Body of pancreas (tissue), 4 donors: ENCODE measurements at places on chromosomes 16 and 17. TPM values are rescaled to one million over a fixed set of nuclear protein-coding genes. Genes with fewer than 3 reads are reported as not detected.

DNA sequence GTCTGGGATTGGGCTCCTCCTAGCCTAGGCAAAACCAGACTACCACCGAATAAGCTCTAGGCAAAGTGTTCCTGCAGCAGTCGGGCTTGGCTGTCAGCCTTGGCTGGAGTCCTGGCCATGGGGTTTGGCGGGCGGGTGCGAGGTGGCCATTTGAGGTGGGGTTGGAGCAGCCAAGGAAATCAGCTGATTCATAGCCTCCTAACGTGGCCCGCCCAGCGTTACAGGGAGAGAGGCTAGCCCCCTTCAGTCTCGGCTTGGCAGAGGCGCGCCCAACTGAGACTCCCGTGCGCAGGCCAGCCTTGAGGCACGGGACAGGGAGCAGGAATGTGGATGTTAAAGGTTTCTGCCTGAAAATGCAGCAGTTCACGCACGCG lies 1.9 kb downstream of the PMP22 start:
- DNase-seq, result peak; percentile 59

GRCh38 chr16:5427571-5427970 lies 330.0 kb upstream of the EEF2KMT start:
- no peak for DNase-seq

KLHL10 gene
- not detected for total RNA-seq

DNA sequence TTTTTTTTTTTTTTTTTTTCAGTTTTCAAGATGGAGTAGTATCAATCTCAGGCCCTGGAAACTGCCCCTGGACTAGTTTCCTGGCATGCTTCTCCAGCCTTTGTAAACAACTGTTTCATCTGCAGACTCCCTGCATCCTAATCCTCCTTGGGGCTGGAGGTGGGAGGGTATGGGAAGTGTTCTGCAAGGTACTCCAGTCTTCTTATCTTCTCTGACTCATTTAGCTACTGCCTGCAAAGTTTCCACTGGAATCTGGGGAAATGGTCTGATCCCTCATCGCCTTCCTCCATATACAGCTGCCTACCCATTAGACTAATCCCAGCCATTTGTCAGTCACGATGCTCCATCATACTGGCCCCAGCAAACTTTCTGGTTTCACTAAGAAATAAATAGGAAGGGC lies 21.5 kb downstream of the COPZ2 start:
- DNase-seq, result no peak

DNA sequence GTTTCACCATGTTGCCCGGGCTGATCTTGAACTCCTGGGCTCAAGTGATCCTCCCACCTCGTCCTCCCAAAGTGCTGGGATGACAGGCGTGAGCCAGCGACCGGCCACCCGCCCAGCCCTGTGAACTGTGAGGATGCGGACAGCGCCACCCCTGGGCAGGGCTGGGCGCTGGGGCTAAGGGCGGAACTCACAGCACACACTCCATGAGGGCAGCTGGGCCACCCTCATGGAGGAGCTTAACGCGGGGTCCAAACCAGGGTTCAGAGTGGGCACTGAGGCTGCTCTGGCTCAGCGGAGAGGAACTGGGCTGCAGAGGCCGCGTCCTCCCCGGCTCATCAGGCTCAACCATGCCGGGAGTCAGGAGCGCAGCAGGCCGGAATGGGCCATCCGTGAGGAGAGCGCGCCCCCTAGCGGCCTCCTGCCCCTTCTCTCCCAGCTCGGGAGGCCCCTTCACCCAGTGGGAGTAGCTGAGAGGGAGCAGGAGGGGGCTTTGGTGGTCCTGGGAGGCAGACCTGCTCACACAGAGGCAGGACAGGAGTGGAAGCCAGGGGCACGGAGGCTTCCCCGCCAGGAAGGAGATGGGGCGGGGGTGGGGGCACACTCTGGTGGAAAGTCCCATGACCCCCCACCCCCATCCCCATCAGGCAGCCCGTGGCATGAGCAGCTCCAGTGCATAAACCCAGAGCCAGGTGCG lies 13.8 kb downstream of the CORO7 start:
- peak; percentile 79 for DNase-seq

DNAH2 gene
- total RNA-seq, result 0.66 TPM

HSPB9 gene
- total RNA-seq, result 1.8 TPM

- DNase-seq, result peak; percentile 67
These were observed 72.0 kb downstream of the FTO start for GRCh38 chr16:53775821-53776431.

SEZ6L2 gene
- total RNA-seq, result 28.3 TPM

GRCh38 chr16:30473231-30474073 lies 910 bp downstream of the ITGAL start:
- no peak for DNase-seq

LDAF1 gene
- total RNA-seq, result 32.4 TPM

DNA sequence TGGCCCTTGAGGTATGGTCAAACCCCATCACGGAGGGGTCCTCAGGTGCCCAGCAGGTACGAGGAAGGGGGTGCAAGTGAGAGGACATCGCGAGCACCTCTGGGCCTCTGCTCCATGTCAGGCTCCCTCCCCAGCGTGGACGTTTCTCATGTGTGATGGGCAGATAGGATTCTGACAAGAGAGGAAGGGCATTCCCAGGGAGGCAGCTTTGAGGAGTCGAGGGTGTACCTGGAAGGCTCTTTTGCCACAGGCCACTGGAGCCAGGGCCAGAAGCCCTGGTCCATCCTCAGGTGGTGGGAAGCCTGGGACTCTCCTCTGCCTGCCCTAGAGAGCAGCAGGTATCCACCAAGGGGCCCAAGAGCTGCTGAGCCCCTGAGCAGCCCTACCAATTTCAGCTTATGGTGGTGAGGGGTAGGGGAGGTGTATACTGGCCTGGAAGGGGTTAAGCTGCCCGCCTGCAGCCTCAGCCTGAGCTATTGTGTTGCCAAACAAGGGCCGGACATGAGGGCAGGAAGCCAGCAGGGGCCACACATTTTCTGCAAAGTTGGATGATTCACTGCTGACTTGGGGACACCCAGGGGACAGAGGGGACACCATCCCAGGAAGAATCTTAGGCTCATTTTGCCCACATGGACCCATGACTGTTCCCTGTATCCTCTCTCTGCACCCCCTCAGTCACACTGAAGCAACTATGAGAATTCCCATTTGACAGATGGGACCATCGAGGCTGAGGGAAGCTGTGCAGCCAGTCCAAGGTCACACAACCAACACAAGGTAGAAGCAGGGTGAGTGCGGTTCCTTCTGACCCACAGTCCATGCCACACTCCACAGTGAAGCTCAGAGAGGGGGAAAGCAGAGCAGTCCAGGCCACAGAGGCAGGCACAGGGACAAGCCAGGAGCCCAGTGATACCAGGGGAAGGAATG lies 1.7 kb downstream of the CDH5 start:
- DNase-seq, result no peak

GRCh38 chr17:18176176-18176575 lies 7.5 kb upstream of the ALKBH5 start:
- DNase-seq, result no peak

DNA sequence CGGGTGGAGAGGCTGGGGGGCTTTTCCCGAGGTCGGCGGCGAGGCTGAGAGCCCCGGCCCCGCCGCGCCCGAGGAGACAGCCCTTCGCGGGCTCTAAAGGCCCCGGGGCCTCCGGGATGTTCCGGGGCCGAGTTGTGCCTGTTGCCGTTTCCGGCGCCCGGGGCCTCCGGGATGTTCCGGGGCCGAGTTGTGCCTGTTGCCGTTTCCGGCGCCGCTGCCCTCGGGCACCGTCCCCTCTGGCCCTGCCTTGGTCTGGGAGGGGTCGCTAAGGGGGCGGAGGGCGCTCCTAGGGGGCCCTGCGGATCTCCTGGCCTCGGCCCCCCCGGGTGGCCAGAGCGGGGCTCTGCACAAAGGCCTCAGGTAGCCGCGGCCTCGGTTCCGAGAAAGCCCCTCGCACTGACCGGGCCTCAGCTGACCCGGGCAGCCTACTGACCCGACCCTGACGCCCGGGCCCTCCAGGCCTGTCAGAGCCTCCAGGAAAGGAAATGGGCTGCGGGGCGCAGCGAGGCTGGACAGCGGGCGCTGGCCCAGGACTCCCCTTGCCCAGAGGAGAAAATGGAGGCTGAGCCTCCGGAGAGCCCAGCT lies 24.2 kb downstream of the ACTG1 start:
- DNase-seq, result no peak

SLC12A3 gene
- not detected for total RNA-seq

GRCh38 chr17:1882836-1883235 lies 53.0 kb downstream of the RPA1 start:
- DNase-seq, result peak; percentile 19

SOST gene
- total RNA-seq, result not detected

DNA sequence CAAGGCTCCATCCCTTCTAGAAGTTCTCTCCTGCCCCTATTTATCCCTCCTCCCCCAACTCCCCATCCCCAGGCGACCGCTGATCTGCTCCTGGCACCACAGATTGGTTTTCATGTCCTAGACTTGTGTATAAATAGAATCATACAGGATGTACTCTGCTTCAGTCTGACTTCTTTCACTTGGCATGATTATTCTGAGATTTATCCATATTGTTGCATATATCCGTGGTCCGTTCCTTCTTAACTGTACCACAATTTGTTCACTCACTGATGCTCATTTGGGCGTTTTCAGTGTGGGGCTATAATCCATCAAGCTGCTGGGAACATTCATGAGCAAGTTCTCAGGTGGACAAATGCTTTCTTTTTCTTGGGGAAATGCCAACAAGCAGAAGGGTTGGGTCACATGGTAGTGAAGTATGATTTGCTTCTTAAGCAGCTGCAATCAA lies 23.9 kb downstream of the PITPNM3 start:
- no peak for DNase-seq

C17orf50 gene
- not detected for total RNA-seq

TBC1D26 gene
- not detected for total RNA-seq

GRCh38 chr16:28821874-28822519 lies 802 bp upstream of the ATXN2L start:
- DNase-seq, result no peak

DNA sequence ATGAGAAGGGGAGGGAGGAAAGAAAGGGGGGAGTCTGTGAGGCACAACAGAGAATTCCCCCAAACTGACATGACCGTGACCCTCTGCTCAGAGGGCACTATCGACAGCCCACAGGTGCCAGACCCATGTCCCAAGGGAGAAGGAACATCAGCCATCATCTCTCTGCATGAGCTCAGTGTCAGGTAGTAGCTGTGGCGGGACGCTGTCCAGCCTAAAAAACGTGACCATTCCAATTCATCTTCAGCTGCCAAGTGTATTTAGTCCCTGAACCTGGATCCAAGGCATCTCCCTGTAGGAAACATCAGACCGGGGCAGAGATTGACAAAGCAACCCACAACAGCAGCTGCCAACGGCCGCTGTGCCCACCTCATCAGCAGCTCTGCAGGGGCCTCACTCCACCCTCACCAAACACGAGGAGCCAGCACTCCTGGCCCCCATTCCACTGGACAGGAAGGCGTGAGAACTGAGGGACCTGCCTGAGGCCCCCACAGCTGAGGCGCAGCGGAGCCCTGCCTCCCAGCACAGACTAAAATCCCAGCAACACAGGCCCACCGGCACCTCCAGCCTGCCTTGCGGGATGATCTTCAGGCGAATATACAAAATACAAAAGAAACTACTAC lies 8.6 kb downstream of the TAF1C start:
- no peak for DNase-seq

DNA sequence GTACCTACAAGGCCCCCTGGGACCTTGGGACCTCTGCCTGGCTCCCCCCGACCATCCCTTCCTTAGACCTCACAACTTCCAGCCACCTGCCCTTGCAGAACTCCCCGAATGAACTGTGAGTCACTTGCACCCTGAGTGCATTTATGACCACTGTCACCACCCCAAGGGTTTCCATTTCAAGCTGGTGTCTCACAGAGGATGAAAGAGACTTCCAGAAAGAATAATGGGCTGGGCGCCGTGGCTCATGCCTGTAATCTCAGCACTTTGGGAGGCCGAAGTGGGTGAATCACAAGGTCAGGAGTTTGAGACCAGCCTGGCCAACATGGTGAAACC lies 124.5 kb upstream of the CIBAR2 start:
- DNase-seq, result no peak

TIMM22 gene
- total RNA-seq, result 9.3 TPM

DNA sequence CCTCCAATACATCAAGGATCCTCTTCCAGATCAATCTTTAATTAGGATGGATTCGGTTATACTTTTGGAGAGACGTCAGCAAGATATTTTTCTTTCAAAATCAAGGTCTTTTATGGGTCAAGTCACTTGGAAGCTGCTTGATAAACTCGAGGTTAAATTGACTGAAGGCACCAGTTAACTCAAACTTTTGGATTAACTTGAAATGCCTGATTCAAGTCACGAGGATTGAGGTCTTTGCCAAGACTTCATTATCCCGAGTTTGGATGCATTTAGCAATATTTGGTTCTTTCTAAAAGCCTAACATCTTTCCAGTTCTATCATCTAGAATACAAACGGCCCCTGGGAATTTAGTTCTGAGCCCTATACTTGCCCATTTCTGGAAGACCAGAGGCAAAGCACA lies 82.9 kb downstream of the MYH11 start:
- no peak for DNase-seq

CLDN6 gene
- 0.78 TPM for total RNA-seq

DNA sequence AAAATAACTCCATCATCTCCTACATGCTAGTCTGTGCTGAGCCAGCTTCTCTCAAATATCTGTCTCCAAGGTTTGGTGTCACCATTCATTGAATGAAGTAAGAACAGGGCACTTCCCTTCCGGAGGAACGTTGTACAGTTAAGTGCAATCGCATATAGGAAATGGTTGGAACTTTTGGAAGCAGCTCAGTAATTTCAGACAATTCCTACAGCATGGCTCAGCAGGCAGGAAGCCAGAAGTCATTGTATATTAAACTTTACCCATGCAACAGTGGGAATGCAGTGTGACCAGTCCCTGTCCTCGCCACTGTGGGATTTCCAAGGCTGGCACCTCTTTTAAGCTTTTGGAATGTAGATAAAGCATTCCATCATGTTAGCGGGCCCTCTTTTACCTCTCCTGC lies 51.1 kb upstream of the MYH2 start:
- DNase-seq, result no peak

GRCh38 chr17:73404246-73404645 lies 92.4 kb upstream of the CDC42EP4 start:
- no peak for DNase-seq

NRN1L gene
- not detected for total RNA-seq

DNA sequence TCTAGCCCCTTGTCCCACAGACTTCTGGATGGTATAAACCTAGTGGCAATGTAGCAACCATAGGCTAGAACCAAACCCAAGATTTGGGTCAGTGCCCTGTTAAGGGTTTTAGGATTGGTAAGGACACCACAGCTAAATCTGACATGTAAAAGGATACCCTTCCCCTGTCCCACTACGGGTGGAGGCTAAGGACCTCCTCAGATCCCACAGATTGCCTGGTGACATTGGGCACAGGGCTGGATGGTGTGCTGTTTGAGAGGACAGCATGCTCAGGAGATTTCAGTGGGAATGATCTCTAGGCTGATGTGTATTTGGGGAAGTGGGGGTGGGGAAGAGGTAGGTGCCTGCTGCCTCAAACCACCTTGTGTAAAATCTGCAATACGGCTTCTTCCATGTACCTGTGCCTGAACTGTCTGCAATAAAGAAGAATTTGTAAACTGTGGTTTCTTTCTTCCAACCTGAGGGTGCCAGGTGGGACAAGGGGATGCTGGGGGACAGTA lies 671 bp upstream of the EDC4 start:
- DNase-seq, result no peak

C16orf87 gene
- total RNA-seq, result 11.5 TPM

TBX21 gene
- total RNA-seq, result 1.0 TPM

- no peak for DNase-seq
These were observed 15.3 kb upstream of the HEXD start for GRCh38 chr17:82402865-82403264.

KRT16 gene
- total RNA-seq, result 4.2 TPM

GPR179 gene
- under 0.01 TPM for total RNA-seq

- no peak for DNase-seq
These were observed 6.0 kb downstream of the HSDL1 start for GRCh38 chr16:84138824-84139627.
